ENCODE measurements at places on chromosomes 2 and 18.
A peak's percentile ranks its signal among the peaks of the same experiment; 100 is the strongest.

DNA sequence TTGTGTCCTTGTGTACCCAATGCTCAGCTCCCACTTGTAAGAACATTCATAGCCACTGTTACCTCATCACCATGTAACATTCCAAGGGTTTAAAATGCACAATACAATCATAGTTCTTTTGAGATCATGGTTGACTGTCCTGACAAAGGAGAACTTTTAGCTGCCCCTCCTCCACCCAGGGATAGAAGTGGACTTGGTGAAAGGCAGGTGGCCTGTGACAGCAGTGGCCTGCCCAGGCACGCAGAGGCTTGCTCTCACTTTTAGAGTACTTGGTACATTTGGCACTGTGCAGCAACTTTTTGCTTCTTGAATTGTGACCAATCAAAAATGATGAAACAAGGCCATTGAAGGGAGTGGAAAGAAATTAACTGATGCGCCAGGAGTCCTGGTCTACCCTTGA, 108.7 kb downstream of the ANKRD44 start:
- peaks cover 90% of the 10 kb centered on the region for H3K4me1 ChIP-seq
- H3K27ac ChIP-seq = peak overlapping the region; percentile 88
- peak overlapping the region; percentile 72 for H3K4me3 ChIP-seq
- no peak for DNase-seq
- H3K27me3 ChIP-seq = no peaks in the 10 kb centered on the region
- H3K36me3 ChIP-seq = peaks cover 13% of the 10 kb centered on the region

GRCh38 chr2:216109962-216110614, 940 bp downstream of the XRCC5 start:
- H3K4me1 ChIP-seq = peaks cover 53% of the 10 kb centered on the region
- H3K36me3 ChIP-seq = peaks cover 30% of the 10 kb centered on the region
- no peaks in the 10 kb centered on the region for H3K27me3 ChIP-seq
- peak overlapping the region; percentile 95 for H3K27ac ChIP-seq
- peak; percentile 71 for DNase-seq

GRCh38 chr2:119431155-119431975, at the start of gene TMEM37:
TMEM37 (plus strand) TSS chr2:119431854; CDS start chr2:119431904, 50 bp downstream.
- no peak within 1 kb of the TSS for H3K27ac ChIP-seq
- no peaks in the 10 kb centered on the region for H3K36me3 ChIP-seq
- peaks cover 3% of the 10 kb centered on the region for H3K4me1 ChIP-seq

GRCh38 chr2:193876980-193877379, 1682.2 kb upstream of the TMEFF2 start:
- no peaks in the 10 kb centered on the region for H3K27me3 ChIP-seq
- H3K36me3 ChIP-seq = no peaks in the 10 kb centered on the region
- DNase-seq = no peak
- no peak overlapping the region for H3K4me3 ChIP-seq

DNA sequence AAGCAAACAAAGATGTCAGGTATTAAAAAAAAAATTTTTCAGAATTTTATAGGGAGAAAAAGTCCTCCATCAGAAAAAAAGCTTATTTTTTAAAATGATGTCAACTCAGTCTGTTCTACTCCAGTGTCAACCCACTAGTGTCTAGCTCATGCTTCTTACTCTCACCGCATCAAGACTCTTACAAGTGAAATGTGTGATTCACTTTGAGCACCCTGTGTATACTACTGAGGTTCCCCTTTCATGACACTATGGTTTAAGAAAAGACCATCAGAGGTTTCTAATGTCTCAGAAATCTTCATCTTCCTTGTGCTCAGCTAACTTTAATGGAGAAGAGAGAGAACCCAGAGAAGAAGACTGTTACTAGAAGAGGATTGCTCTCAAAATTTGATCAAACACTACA, 43.4 kb downstream of the FEZ2 start:
- H3K4me3 ChIP-seq = no peak overlapping the region
- H3K27me3 ChIP-seq = no peaks in the 10 kb centered on the region
- DNase-seq = no peak
- peaks cover 47% of the 10 kb centered on the region for H3K36me3 ChIP-seq

GRCh38 chr2:33788044-33788443, 188.9 kb upstream of the FAM98A start:
- no peak overlapping the region for H3K4me3 ChIP-seq
- no peak for DNase-seq
- H3K27me3 ChIP-seq = no peaks in the 10 kb centered on the region
- H3K27ac ChIP-seq = no peak overlapping the region

- no peaks in the 10 kb centered on the region for H3K4me1 ChIP-seq
- H3K27me3 ChIP-seq = no peaks in the 10 kb centered on the region
- H3K36me3 ChIP-seq = no peaks in the 10 kb centered on the region
- H3K4me3 ChIP-seq = no peak overlapping the region
- no peak overlapping the region for H3K27ac ChIP-seq
Measured at GRCh38 chr2:21422050-21422449, 298.3 kb downstream of the TDRD15 start.

GRCh38 chr2:222256250-222256649, 42.5 kb downstream of the PAX3 start:
- H3K27ac ChIP-seq = no peak overlapping the region
- H3K4me3 ChIP-seq = no peak overlapping the region
- no peak for DNase-seq
- no peaks in the 10 kb centered on the region for H3K27me3 ChIP-seq

DNA sequence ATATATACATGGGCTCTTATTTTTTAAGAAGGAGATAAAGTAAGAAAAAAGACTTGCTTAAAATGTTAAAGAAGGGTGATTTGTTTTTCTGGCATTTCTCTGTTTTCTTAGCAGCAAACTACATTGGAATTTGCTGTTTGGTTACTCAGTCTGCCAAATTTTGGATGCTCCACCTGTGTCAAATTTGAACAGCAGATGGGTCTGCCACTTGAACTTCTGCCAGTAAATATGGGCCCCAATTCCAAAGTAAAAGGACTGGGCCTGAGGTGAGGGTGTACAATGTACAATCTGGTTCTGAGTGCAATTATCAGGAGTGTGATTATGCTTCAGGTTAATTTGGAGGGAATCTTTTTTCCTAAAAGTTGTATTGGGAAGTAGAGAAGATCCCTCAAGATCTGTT, 794.5 kb downstream of the DSC3 start:
- H3K27ac ChIP-seq = no peak overlapping the region
- no peaks in the 10 kb centered on the region for H3K4me1 ChIP-seq
- DNase-seq = no peak

DNA sequence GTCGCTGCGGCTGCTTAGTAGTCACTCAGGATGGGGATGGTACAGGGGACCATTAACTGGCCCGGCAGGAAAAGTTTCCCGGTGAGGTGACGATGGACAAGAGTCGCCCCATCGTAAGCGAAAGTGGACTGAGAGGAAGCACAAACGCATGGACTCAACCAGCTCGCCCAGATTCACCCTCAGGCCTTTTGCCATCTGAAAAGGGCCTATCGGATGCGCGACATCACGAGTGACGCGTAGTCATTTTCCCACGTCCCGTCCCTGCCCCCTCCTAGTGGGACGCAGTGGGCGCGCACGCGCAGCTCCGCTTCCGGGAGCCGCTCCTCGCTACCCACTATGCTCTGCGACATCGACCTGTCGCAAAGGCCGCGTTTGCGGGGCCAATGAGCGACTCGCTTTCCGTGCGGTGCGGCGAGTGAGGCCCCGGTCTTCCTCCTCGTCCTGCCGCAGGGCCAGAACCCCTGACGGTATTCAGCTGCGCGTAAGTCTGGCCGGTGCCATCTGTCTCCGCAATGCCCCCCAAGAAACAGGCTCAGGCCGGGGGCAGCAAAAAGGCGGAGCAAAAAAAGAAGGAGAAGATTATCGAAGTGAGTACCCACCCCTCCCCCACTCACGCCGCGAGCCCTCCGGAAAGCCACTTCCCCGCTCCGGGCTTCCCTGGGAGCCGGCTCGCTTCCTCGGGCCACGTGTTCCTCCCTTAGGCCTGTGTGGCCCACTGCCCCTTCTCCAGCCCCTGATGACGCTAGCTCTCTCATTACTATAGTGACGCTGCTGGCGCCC, at the start of gene ZC3H15:
TSS of gene ZC3H15 (plus strand) at position 390 of the 780 bp plus-strand sequence. CDS start at position 513, 123 bp downstream.
- peak within 1 kb of the TSS; percentile 94 for H3K27ac ChIP-seq
- H3K36me3 ChIP-seq = no peaks in the 10 kb centered on the region
- H3K4me3 ChIP-seq = peak within 1 kb of the TSS; percentile 97
- peak; percentile 95 for DNase-seq
- H3K27me3 ChIP-seq = no peaks in the 10 kb centered on the region

DNA sequence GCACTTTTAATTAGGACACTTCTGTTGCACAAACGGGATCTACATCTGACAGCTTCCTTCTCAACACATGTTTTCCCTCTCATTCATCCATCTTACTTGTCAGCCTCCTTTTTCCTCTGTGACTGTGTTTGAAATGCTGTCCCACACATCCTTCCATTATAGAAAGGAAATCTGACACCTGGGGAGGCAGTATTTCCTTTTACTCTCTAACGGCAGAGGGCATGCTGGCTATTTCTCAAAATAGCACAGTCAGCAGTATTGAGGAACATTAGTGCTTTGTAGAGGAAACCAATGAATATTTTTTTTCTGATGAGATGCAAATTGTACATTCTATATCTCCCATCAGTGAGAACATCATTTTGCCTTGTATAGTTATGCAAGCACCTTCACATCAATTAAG, 668.7 kb downstream of the SLC4A3 start:
- H3K27ac ChIP-seq = no peak overlapping the region
- H3K4me3 ChIP-seq = no peak overlapping the region
- H3K27me3 ChIP-seq = no peaks in the 10 kb centered on the region
- no peaks in the 10 kb centered on the region for H3K36me3 ChIP-seq
- no peak for DNase-seq

DNA sequence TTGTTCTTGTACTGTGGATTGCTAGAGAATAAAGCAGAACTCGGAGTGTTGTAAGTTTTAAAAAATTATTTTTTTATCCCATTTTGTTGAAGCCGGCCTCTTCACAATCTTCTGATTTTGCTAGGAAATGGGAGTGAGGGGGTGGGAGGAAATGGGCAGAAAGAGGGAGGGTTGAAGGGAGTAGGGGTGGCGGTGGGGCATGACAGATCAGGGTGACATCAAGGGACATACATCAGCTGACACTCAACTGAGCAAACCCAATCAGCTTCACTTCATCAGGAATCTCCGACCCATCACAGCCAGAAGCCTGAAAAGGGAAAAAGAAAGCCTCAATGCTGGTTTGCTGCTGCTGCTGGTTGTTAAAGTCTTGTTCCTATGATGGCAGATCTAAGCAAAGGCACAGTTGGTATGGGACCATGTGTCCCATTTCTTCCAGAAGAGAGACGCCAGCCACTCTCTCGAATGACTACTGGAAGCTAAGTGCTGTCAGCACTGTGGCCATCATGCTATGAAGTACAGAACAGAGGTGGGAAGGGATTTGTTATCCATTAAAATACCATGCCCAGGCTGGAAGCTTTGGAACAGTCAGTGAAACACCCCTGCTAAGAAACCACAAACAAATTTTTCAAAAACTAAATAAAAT, 292.0 kb downstream of the STK39 start:
- peaks cover under 1% of the 10 kb centered on the region for H3K36me3 ChIP-seq
- H3K27ac ChIP-seq = no peak overlapping the region
- H3K4me3 ChIP-seq = no peak overlapping the region
- DNase-seq = no peak
- no peaks in the 10 kb centered on the region for H3K27me3 ChIP-seq

DNA sequence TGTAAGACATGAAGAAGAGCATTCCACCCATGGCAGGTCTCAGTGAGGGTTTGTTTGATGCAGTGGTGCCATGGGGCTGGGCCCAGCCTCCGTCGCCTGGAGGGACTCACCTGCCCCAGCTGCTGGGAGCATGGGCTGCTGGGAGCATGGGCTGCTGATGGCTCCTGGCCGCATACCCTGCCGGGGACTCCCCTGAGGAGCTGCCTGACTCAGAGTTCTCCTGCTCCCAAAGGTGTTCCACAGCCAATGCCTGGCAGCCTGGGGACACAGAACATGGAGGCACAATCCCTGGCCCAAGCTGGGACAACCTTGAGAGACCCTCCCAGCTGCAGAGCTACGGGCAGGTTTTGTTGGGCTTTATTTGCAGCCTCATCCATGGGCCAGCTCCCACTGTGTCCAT, 108.4 kb downstream of the COPS8 start:
- no peaks in the 10 kb centered on the region for H3K27me3 ChIP-seq
- no peaks in the 10 kb centered on the region for H3K4me1 ChIP-seq
- no peak for DNase-seq
- no peak overlapping the region for H3K27ac ChIP-seq

- H3K4me3 ChIP-seq = no peak overlapping the region
- H3K36me3 ChIP-seq = no peaks in the 10 kb centered on the region
- no peak for DNase-seq
- H3K27ac ChIP-seq = no peak overlapping the region
- H3K4me1 ChIP-seq = no peaks in the 10 kb centered on the region
- peaks cover 3% of the 10 kb centered on the region for H3K27me3 ChIP-seq
Measured at GRCh38 chr18:58516514-58517285, 112.2 kb downstream of the ALPK2 start.

DNA sequence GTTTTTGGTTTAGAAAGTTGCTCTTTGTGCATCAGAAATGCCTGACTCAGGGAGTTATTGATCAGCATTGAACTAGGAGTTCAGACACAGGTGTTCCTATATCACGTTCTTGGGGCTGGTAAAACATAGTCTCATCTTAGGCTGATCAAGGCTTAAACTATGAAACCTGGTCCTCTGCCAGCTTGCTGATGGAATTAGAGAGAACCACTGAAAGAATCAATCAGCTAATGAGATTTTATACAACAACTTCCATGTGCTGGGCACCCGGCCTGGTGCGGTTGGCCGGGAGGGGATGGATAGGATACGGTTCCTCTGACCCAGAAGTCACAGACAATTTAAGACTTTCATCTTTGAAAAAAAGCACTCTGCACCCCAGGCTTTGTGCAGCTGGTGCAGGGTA, 164.9 kb downstream of the RDH14 start:
- no peaks in the 10 kb centered on the region for H3K36me3 ChIP-seq
- no peak overlapping the region for H3K4me3 ChIP-seq
- no peaks in the 10 kb centered on the region for H3K4me1 ChIP-seq
- no peak overlapping the region for H3K27ac ChIP-seq
- H3K27me3 ChIP-seq = no peaks in the 10 kb centered on the region

- H3K27me3 ChIP-seq = no peaks in the 10 kb centered on the region
- no peaks in the 10 kb centered on the region for H3K4me1 ChIP-seq
- H3K27ac ChIP-seq = no peak overlapping the region
- H3K36me3 ChIP-seq = no peaks in the 10 kb centered on the region
- no peak overlapping the region for H3K4me3 ChIP-seq
Measured at GRCh38 chr2:57479981-57480380, 566.6 kb upstream of the VRK2 start.

DNA sequence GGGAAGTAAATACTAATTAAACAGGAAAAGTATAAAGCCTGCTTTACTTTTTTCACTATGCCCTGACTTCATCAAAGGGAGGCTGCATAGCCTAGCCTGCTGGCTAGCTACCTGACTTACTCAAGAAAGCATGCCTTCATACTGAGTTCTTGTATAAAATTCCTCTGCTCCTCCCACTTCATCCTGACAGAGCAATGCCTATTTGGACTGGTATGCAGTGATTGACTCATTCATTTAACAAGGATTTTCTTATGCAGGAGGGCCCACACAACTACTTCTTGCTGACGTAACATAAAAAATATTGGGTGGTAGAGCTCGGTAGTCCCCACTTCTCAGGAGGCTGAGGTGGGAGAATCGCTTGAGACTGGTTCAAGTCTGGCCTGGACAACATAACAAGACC, 70.5 kb downstream of the PRPF40A start:
- no peak overlapping the region for H3K27ac ChIP-seq
- DNase-seq = no peak
- no peaks in the 10 kb centered on the region for H3K27me3 ChIP-seq
- no peaks in the 10 kb centered on the region for H3K4me1 ChIP-seq
- H3K4me3 ChIP-seq = no peak overlapping the region

All from CD4-positive, CD25-positive, alpha-beta regulatory T cell (primary cell).